ENCODE measurements at places on chromosomes 3 and 15.

DNA sequence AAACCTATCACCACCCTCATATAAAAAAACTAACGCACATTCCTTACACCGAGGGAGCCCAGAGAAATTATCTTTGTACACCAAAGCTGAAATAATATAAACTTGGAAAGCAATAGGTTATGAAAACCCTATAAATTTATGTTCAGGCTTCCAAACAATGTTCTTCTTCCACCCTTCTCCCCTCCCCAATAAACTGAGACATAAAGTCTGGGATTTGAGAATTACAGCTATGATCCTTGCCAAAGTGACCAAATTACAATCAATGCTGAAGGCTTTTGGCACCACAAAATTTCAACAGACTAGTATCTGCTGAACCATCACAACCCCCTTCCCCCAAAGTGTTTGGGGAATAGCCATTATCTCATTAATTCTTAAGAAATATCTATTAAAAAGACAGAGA lies 237.8 kb downstream of the FMN1 start:
- DNase-seq, result no peak

- peak; percentile 78 for DNase-seq
Measured at GRCh38 chr3:151351219-151351618, 21.9 kb upstream of the P2RY13 start.

DNA sequence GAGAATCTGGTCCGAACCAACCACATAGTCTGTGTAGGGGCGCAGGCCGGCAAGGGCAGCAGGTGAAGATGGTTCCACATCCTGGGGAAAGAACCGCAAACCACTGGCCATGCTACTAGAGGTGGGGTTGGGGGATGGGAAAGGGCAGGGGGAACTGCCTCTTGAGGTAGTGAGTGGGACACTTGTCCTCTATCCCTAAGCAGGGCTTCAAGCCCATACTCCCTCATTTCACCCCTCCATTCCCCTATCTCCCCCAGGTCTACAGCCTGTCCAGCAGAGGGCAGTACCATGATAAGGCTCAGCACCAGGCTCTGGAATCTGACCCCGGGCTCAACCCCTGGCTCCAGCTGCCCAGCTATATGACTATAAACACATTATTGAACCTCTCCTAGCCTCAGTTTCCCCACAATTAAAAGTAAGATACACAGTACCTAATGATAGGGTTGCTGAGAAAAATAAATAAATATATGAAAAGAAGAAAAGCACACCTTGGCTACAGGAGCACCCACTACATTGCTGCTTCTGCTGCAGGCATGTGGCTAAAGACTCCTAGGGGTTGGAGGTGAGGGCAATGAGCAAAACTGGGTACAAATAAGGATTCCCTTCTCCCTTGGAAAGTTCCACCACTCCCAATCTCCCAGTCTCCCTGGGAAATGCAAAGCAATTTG lies 6.3 kb downstream of the GORASP1 start:
- DNase-seq, result peak; percentile 53

DNA sequence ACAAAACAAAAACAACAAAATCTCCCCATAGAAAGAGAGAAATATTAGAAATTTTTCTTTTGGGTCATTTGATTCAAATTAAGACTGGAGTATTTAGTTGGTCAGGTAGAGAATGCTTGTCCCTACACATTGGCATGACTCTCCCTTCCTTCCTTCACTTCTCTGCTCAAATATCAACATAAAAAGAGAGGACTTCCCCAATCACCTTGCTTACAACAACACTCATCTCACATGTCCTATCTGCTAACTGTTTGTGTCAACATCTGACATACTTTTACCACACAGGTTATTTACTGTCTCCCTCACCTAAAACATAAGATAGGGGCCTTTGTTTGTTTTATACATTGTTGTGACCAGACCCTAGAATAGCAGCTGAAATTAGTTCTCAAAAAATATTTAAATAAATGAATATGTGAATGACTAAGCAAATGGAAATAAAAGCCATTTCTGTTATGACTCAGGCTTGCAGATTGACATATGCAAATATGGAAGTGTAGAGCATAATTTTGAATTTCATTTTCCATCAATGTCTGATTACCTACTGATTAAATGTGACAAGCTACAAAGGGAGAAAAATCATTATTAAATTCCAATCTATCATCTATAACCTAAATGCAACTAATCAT lies 304.8 kb downstream of the CTNNB1 start:
- no peak for DNase-seq

- DNase-seq, result no peak
Measured at GRCh38 chr15:85010071-85010385, 28.4 kb downstream of the PDE8A start.

- peak; percentile 1 for DNase-seq
Measured at GRCh38 chr3:158354713-158355112, 216.3 kb upstream of the MLF1 start.

- no peak for DNase-seq
Measured at GRCh38 chr3:63990733-63991132, 32.6 kb downstream of the PSMD6 start.

GRCh38 chr3:184344579-184345316 lies 7.3 kb downstream of the FAM131A start:
- no peak for DNase-seq

DNA sequence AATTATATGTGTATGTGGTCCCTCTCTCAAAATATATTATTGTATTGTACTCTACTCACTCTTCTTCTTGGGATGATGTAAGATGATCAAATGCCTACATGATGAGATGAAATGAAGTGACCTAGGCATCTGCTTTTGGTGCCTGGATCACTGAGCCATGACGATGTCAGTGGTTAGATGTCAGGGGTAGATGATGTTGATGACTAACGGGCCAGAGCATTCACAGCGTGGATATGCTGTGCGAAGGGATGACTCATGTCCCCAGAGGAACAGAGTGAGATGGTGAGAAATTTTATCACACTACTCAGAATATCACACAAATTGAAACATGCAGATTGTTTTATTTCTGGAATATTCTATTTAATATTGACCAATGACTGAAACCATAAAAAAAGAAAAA lies 233.9 kb upstream of the CADM2 start:
- peak; percentile 5 for DNase-seq

DNA sequence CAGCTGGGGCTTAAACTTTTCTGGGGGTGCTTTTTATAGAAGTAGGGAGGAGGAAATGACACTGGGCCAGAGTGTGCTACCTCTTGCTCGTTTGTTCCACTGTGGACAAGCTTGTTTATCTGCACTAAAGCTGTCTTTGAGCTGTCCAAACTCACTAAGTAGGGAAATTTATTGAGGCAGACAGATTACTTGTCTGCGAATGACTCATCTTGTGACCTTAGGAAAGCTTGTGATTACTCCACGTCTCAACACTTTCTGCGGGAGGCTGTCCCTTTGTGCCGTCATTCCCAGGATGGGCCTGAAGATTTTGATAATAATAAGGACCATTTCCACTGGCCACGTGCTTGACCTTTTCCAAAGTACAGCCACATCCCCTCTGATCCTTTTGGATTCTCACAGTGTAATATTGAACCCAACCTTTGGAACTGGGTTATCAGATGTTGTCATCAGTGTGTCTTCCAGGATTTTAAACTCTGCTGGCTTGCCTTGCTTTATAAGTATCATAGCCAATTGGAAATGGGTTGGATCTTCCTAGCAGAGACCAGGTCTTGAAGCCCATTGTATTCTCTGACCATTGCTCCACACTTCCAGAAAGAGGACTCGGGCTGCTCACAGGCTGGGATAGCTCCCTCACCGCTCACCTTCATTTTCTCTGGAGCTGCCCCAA lies 84.7 kb downstream of the AGBL1 start:
- DNase-seq, result no peak

DNA sequence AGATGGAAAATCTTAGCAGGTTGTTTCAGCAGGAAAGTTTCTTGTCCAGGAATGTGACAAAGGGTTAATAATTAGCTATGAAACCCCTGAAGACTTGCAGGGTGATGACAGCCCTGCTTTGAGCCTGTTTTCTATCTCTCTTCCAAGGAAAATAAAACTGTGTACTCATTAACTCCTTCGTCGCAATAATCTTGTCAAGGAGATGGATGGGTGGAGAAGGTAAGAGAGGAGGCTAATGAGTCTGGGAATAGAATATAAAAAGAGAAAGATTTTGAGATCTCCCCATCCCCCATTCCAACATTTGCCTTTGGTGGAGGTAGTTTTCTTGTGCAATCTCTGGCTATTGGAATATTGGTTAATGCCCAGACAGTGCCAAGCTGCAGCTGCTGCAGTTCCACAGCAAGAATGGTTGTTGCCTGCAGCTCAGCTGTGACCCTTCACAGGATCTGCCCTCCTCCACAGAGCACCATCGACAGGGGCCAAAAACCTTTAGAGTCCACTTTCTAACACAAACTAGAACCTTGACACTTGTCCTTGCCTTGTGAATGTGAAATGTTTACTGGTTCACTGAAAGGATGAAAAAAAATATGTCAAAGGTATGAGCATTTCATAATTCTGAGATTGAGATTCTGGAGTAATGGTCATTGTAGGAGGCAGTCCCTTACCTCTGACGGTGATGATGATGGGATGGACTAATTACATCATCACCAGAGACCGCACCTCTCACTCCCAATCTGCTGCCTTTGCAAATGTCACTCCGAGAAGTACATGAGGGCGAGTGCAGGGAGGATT lies 4.2 kb upstream of the LRIG1 start:
- no peak for DNase-seq

- no peak for DNase-seq
Measured at GRCh38 chr3:133570139-133570936, 3.1 kb upstream of the CDV3 start.

- no peak for DNase-seq
Measured at GRCh38 chr3:103960819-103961218, 1405.9 kb upstream of the ALCAM start.

DNA sequence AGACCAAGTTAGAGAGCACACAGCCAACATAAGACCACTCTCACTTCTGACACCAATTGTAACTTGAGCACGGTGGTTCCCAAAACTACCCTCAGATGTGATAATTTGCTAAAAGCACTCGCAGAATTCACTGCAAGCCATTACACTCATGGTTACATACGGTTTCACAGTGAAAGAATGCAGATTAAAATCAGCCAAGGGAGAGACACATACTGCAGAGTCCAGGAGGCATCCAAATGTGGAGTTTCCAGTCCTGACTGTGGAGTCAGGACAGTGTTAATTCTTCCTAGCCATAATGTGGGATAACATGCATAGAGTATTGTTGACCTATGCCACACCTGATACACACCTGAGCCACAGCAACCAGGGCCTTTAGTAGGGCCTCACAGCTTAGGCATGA lies 956.4 kb downstream of the NTRK3 start:
- DNase-seq, result no peak

GRCh38 chr15:29822684-29823459 lies 604 bp upstream of the TJP1 start:
- DNase-seq, result no peak

DNA sequence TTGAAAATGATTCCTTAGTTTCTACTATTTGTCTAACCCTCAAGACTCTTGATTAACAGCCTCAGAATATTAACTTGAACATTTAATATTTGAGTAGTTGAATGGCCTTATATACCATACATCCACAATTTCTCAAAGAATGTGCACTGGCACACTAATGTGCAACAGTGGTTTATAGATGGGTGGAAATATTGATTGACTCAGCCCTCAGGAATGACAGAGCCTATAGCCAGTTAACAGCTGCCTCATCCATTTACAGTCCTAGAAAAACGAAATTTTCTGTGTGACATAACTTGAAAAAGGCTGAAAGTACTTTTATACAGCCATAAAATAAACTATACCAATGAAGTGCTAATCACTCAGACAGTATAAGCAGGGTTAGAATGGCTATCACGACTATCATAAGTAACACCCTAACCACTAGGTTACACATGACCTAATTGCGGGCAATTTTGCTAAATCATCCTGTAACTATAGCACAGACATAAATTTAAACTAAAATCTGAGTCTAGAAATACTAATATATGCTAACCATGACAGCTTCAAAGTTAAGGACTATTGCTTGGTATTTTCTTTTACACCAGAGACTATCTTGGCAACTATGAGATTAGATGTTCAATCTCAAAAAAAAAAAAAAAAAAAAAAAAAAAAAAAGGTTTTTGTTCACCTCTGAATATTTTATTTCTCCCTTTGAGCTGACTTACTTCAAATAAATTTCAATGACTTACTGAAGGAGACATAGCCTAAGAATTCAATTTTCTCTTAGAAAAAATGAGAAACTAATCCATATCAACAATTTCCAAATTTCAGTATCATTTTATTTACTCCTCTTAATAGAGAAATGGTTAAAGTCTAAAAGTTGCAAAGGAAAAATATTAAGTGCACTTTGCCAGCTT lies 9.3 kb downstream of the SECISBP2L start:
- no peak for DNase-seq

DNA sequence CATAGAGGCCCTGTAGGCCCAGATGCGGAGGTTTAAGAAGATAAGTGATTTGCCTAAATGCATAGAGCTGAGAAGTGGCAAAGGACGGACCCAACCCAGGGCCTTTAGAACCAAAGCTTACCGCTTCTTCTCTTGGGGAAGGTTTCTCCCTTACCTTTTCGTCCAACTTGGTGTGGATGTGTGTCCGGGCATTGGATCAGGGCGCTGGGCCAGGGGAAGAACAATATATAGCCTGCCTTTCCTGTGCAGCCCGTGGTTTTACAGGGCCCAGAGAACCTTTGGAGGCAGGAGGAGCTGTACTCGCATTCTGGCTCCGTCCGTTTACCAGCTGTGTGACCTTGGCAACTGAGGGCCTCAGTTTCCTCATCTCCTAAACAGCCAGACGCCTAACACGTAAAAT lies 686 bp upstream of the P3H2 start:
- DNase-seq, result no peak

DNA sequence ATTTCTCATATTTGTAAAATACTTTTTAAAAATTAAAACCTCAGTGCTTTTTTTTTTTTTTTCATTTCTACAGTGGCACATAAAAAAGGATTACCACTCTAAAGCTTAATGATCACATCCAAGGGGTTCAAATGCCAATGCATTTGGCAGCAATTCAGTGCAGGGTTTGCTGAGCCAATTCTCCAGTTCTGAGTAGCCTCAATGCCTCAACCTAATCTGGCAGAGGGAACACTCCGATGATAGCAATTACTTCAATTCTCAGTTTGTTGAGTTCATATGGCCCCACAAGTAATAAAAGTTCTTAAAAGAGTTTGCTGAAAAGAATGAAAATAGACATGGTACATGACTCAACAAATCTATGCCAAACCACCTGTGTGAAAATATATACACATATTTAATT lies 79.3 kb upstream of the RBMS3 start:
- DNase-seq, result no peak

DNA sequence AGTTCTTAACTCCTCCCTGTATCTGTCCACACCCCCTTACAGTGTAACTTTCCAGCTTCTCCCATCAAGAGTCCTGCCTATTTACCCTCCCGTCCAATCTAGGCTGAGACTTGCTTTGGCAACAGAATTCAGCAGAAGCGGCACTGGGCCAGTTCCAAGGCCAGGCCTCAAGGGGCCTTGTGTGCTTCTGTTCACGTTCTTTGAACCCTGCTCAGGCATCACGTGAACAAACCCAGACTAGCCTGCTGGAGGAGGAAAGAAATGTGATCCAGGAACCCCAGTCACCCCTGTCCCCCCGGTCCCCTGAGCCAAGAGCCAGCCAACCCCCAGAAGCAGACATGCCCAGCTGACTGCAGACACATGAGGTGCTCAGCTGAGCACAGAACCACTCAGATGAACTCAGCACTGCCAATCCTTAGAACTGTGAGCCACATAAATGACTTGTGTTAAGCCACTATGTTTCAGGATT lies 76.1 kb upstream of the DCLK3 start:
- no peak for DNase-seq

Data from inflammatory macrophage (primary cell).